ENCODE measurements at places on chromosomes 1 and 21.

DNA sequence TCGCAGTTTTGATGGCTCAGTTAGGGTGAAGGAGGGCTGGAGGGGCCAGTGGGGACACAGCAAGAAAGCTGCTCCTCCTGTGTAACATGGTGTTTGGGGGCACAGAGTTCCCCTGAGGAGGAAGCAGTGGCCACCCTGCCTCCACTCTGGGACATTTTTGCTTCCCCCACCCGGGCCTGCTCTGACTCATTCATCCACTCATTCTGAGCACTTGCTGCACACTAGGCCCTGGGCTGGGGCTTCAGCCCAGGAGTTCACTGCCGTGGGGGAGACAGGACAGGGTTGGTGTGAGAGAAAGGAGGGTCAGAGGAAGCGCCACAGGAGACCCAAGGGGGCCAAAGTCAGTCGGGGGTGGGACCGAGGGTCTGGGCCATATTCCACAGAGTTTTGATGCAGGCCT lies 41.4 kb upstream of the ACOT11 start:
- DNase-seq = no peak

DNA sequence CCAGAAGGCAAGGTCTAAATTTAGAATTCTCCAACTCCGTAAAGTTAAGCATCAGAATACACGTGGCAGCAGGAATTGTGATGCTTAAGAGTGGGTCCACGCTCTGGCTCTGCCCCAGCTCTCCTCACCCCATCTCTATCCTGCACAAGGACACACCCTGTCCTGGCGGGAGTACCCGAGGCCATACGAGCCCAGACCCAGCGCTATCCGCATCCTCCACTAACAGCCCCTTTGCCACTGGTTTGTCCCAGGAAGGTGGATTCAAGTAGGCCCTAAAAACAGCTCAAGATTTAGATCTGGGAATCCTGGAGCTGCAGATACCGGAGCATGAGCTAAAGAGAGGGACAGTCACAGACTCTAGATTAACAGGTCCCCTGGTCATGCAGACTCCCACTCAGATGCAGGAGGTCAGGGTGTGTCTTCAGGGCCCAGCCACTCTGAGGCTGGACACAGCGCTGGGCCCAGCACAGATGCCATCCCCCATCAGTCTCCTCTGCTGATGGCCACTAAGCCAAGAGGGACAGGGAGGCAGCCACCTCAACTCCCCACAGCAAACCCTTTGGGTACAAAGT lies 393.3 kb downstream of the NPHP4 start:
- no peak for DNase-seq

DNA sequence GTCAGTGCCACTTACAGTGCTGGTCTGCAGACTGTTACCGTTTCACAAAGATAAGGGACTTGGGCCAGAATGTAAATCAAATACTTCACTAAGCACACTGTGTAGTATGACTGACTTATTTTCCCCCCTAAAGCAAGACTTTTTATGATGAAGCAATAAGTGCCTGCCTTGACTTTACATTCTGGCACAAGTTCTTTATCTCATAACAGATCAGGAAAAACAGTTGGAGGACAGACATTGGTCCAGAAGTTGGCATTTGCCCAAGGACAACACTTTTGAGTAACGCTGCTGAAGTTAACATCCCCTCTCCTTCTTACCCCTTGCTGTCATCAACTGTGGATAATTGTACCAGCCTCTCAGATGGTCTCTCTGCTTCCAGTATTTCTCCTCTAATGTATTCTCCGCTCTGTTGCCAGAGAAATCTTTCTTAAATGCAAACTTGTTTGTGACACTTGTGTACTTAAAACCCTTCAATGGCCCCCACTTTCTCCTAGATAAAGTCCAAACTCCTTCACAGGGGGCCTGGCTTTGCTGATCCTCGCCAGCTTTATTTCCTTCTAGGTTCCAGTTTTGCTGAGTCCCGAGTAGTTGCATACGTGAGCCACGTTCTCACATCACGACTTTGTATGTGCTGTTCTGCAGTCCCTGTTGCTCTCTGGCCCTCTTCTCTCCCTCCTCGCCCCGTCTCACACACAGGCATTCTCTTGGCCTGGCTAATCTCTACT lies 45.7 kb downstream of the S1PR1 start:
- no peak for DNase-seq

DNA sequence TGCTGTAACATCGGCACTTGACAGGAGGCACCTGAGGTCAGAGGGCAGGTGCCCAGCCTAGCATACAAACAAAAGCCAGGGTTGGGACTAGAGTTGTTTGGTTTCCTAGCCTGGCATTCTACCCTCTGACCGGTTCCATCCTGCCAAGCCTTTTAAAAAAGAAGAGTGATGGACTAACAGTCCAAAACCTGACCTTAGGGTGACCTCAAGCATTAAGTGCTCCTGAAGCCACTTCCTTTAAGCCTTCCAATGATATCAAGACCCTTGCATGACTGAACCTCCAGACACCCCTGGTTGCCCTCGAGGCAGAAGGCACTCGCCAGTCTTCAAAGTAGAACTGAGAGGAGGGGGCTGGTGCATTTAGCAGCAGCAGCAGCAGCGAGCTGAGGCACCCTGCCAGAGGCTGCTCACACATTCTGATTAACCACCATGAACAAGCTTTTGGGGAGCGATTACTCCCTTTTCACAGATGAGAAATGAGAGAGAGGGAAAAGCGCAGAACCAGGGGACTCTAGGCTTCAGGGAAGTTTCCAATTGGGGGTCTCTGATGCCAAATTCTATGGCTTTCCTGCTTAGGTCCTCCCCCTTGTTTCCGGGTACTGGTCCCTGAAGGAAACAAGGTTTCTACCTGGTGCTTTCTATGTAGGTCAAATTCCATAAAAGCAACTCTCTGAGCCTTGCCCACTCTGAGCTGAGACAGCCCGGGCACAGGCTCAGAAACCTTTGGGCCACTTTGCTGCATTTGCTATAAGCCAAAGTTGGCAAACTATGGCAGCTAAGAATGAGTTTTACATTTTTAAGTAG lies 9.2 kb downstream of the SLC2A1 start:
- DNase-seq = no peak

DNA sequence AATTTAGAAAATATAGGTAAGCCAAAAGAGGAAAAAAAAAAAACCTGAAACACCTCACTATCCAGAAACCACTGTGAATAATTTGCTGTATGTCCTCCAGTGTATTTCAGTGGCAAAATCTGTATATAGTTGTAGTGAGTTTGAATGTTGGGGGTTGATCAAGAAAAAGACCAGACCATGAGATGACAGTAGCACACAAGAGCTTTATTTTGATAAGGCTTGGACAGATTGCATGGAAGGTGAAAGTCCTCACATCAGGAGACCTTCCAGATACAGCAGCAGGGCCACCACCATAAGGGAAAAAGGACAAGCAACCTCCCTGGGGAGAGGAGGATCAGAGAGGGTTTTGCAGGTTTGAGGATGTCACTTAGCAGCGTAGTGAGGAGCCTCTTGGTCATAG lies 16.2 kb upstream of the C1orf115 start:
- DNase-seq = no peak

GRCh38 chr1:64516301-64516700 lies 46.4 kb downstream of the CACHD1 start:
- DNase-seq = no peak

DNA sequence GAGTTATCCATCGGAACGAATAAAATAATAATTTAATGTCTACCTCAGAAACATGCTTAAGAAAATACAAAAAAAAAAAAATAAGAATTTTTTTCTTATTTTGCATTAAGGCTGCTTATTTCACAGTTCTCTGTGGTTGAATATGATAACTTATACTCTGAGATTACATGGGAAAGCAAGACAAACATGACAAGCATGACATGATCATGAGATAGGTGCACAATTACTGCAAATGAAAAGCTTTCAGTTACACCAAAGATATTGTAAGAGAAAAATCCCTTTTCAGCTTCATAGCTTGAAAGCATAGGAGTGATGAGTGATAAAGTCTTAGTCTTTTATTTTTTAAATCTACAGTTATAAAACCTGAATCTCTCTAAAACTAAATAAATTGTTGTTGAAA lies 154.1 kb downstream of the BRINP3 start:
- DNase-seq = no peak

DNA sequence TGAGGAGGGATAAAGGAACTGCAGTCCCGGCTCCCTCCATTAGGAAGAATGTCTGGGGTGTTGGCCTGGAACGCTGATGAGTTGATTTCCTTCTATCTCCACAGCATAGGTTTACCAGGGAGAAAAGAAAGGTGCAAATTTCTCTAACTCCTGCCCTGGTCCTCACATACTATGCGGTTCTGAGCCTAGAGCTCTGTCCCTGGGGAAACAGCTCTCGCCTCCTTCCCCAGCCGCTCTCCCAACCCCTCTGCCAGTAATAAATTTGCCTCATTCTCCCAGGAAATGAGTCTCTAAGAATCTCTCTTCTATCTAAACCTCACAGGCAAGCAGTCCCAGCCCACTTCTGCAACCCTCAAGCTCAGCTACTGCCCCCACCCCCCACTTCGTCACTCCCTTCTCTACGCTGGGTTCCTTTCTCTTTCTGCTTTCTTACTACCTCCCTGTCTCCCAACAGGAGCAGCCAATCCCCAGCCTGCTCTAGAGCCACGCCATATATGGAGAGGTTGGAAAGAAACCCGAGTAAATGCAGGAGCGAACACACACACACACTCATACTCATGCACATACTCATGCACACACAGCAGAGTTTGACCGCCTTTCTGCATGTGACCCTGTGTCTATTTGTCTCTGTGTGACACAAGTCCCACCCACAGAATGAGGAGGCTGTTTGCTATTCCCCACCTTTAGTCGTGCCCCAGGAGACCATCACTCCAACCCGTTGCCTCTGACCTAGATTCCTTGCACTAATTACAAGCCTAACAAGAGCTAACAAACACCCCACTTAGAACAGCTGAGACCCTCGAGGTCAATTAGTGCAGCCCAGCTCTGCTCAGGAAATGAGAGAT lies 13.4 kb downstream of the PLEKHO1 start:
- DNase-seq = peak; percentile 99

- no peak for DNase-seq
Observed at GRCh38 chr1:94296018-94296417, 58.6 kb upstream of the ARHGAP29 start.

GRCh38 chr1:245485996-245486395 lies 331.2 kb downstream of the KIF26B start:
- DNase-seq = no peak

- no peak for DNase-seq
Observed at GRCh38 chr1:115666702-115667101, 24.9 kb downstream of the VANGL1 start.

GRCh38 chr1:194339471-194339870 lies 1153.1 kb upstream of the B3GALT2 start:
- no peak for DNase-seq

- no peak for DNase-seq
Observed at GRCh38 chr1:219459351-219460080, 153.4 kb downstream of the ZC3H11B start.

GRCh38 chr1:150477733-150478132 lies 9.5 kb upstream of the TARS2 start:
- DNase-seq = no peak

GRCh38 chr1:178581351-178582303 lies 68.7 kb downstream of the TEX35 start:
- DNase-seq = no peak

- DNase-seq = no peak
Observed at GRCh38 chr1:64163970-64164369, 39.5 kb upstream of the UBE2U start.

- DNase-seq = no peak
Observed at GRCh38 chr1:39230261-39231190, 26.0 kb downstream of the MACF1 start.

Data from fibroblast of skin of left quadriceps (primary cell).